ENCODE measurements at places on chromosomes 3 and 15.

DNA sequence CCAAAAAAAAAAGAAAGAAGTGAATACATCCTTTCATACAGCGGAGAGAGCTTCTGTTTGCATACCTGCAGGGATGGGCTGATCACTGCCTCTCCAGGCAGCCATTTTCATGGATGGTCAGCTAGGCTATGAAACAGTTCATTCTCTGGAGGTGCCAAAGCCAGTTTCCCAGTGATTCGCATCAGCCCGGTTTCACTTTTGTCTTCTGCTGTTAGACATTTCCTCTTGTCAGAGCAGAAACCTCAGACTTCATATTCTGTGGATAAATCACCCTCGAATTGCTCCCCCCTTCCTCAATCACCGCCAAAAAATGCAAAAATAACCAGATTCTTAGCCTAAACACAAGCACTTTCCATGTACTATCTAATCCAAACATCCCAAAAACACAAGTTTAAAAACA lies 225.6 kb downstream of the ADAMTS9 start:
- DNase-seq, result no peak

DNA sequence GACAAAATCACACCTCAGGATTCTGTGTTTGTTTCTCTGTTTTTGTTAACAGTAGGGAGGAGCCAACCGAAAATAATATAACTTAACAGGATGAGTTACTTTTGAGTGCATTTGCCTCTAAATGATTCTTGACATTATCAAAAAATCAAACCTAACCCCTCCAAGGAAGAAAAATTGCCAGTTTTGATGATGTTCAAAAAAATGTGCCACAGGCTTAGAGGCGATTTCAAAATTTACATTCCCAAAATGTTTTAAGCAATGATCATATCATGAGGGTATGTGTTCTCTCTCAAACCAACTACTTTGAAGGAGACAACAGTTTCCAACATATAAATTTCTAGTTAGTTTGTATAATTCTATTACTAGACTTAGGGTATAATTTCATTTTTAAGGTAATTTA lies 6.7 kb downstream of the VGLL3 start:
- no peak for DNase-seq

- DNase-seq, result no peak
Observed at GRCh38 chr3:7798276-7798675, 703.3 kb upstream of the LMCD1 start.

DNA sequence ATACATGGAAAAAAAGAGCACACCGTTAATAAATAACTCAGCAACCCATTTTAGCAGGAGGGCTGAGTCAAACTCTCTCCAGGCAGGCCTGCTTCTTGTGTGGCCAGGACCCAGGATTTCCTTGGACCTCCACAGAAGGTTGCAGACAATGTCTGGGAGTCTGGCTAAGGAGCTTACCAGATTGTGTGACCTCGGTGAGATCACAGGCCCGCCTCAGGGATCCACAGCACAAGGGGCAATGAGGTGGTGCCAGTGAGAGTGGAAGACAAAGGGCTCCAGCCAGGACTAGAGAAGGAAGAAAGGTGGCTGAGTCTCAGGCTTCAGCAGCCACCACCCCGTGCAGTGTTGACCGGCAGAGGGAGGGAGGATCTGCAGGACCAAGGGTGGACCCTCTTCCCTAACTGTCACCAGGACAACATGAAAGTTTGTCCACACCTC lies 32.2 kb upstream of the SEC22A start:
- peak; percentile 11 for DNase-seq

DNA sequence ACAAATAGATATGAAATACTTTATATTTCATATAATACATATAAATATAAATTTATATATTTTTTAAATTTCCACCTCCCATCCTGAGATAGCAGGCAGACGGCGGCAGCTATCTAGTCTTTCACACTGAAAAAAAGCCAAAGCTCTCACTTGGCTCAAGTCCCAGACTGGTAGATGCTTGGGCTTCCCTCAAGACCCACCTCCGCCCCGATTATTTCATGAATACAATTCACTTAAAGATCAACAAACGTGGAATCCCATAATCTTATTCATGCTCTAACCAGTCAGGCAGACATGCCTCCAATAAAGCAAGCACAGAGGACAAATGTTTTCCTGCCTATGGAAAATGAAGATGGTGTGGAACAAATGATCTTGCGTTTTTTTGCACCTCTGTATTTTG lies 275.9 kb upstream of the NR2F2 start:
- DNase-seq, result no peak

DNA sequence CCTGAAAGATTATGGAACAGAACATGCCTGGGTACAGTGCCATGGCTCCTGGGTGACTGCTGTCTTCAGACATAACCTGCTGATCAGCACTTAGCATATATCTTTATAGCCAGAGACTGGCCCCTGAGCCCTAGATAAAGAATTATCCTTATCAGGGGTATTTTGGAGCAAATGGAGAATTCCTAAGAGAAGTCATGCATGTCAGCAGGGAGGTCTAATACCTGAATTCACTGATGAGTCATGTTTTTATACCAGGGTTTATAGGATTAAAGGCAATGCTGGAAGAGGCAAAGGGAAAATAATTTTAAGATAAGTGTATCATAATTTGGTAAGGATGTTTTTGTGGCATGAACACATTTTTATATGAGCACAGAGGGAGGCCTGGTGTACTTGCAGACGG lies 159.8 kb downstream of the ADAMTSL3 start:
- no peak for DNase-seq

- no peak for DNase-seq
Observed at GRCh38 chr3:51715231-51715976, 8.5 kb downstream of the GRM2 start.

DNA sequence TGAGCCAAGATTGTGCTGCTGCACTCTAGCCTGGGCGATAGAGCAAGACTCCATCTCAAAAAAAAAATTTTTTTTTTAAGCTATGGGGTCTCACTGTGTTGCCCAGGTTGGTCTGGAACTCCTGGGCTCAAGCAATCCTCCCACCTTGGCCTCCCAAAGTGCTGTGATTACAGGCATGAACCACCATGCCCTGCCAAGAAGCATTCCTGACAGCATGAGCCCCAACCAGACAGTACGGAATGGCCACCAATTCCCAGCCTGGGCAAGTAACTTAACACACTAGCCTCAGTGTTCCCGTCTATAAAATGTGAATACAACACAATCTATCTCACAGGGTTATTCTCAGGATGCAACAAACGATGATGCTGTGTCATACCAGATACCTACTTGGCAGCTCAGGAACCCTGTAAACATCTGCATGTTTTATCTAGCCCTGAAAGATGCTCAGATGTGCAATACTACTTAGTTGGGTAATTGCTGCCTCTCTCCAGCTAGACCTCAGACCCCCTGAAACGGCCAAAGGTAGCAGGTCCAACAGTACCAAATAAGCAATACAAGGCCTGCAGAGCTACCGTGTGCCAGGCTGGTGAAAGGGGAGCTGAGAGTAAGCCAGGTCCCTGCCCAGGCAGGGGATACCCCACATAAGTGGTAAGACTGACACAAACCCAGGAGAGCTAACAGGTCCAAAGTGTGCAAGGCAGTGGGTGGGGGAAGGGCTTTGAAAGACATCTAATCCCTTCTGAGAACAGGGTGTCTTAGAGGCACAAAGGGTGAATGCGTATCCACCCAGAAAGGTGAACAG lies 1.9 kb downstream of the TKT start:
- no peak for DNase-seq

DNA sequence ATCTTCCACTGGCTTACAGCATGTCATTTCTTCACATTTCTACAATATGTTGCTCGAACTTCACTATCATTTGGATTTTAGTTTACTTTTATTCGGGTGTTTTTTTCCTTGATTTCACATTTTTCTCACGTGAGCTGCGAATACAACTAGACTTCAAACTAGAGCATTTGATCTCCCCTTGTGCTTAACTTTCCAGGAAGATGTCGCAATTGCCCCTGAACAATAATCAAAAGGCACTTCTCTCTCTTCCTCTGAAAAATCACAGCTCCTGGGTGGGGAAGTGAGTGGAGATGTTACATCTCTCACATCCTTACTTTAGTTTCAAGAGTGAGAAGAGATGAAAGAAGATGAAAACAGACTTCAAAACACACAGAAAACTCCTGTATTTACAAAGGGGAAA lies 587.9 kb downstream of the TBL1XR1 start:
- DNase-seq, result no peak
